Stomach (tissue), 19 donors: ENCODE measurements at places on chromosomes 1 and 21. TPM values are rescaled to one million over a fixed set of nuclear protein-coding genes. Genes with fewer than 3 reads are reported as not detected.

GRCh38 chr1:45516465-45516864 is 5.2 kb downstream of the PRDX1 start:
- H3K4me1 ChIP-seq = peaks cover 16% of the 10 kb centered on the region
- H3K27me3 ChIP-seq = no peaks in the 10 kb centered on the region
- no peak overlapping the region for H3K27ac ChIP-seq
- peaks cover 73% of the 10 kb centered on the region for H3K36me3 ChIP-seq
- no peak for DNase-seq
- no peak overlapping the region for H3K4me3 ChIP-seq

The PROK1 gene
- not detected for total RNA-seq

DNA sequence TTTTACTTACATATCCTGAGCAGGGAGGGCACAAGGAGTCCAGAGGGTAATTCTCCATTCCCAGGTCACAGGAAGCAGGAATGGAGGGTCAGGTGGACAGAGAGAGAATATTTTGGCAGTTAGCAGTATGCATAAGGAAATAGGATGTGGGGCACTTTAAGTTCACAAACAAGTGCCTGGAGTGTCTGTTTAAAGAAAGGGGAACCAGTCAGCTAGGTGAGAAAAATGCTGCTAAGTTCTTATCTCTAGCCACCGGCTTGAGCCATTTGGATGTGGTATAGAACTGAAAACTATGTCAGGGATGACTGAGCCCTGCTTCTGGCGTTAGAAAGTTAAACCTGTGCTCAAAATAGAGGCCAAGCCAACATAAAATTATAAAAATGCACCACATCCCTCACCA is 739.7 kb upstream of the NCAM2 start:
- DNase-seq = no peak
- H3K27ac ChIP-seq = no peak overlapping the region
- H3K36me3 ChIP-seq = no peaks in the 10 kb centered on the region
- H3K27me3 ChIP-seq = no peaks in the 10 kb centered on the region

DNA sequence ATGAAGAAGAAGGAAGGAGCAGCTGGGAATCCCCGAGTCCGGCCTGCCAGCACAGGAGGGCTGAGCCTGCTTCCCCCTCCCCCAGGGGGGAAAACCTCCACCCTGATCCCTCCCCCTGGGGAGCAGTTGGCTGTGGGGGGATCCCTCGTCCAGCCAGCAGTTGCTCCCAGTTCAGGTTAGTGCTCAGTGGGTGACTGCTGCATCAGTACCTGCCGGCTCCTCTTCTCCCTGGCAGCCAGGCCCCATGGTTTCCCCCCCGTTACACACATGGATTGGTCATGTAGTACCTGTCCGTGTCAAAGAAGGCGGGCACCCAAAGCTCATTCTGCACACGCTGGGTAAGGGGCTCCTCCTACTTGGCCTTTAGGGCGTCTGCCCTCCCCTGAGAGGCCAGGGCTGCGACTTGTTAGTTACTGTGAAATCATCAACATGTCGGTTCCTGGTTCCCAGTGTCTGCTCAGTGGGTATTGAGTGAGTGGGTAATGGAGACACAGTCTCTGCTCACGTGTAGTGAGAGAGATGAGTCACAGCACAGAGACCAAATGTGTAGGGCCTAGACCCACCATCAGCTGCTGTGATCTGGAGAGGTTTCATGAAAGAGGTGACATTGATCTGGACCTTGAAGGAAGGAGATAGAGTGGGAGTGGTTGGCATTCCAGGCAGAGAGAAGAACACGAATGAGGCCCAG is 11.5 kb downstream of the NECAP2 start:
- H3K36me3 ChIP-seq = peaks cover 100% of the 10 kb centered on the region
- H3K27ac ChIP-seq = no peak overlapping the region
- H3K4me1 ChIP-seq = peaks cover 6% of the 10 kb centered on the region
- H3K4me3 ChIP-seq = no peak overlapping the region
- H3K27me3 ChIP-seq = no peaks in the 10 kb centered on the region

- no peaks in the 10 kb centered on the region for H3K36me3 ChIP-seq
- H3K27me3 ChIP-seq = peaks cover 44% of the 10 kb centered on the region
- DNase-seq = no peak
Measured at GRCh38 chr21:45594721-45595489, 48.6 kb upstream of the PCBP3 start.

GRCh38 chr1:198481661-198482060 is 58.8 kb downstream of the ATP6V1G3 start:
- no peaks in the 10 kb centered on the region for H3K4me1 ChIP-seq
- no peak overlapping the region for H3K27ac ChIP-seq
- H3K36me3 ChIP-seq = no peaks in the 10 kb centered on the region
- H3K27me3 ChIP-seq = no peaks in the 10 kb centered on the region

The KMO gene
- not detected for total RNA-seq
